ENCODE measurements at places on chromosomes 11 and 22. TPM values are rescaled to one million over a fixed set of nuclear protein-coding genes. Genes with fewer than 3 reads are reported as not detected.

DNA sequence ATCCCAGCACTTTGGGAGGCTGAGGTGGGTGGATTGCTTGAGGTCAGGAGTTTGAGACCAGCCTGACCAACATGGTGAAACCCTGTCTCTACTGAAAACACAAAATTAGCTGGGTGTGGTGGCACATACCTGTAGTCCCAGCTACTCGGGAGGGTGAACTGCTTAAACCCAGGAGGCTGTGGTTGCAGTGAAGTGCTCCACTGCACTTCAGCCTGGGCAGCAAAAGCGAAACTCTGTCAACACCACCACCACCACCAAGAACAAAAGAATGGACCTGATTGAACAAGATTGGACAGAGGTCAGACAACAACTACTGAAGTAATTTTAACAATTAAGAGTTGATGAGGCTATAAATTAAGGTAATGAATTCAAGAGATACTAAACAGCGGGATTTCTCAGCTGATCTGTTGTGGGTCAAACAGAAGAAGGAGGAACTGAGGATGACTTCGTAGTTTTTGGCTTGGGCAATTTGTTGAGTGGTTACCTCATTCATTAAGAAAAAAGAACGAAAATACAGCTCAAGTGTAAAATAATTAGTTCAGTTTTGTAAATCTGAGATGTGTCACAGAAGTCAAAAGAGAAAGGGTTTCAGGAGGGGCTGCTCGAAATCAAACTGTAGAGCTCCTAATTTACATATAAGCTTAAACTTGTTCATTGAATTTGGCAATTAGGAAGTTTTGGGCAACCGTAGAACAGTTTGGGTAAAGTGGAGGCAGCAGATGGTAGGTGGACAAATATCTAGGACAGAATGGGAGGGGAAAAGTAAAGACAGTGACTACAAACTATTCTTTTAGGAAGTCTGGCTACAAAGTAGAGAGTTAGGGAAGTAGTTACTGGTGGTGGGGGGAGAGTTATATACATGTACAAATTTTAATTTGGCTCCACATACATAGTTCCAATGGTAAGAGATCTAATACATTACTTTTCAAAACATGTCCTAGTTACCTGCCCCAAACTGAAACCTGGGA is 4.5 kb downstream of the IL18 start:
- DNase-seq = no peak

- DNase-seq = no peak
Observed at GRCh38 chr11:118318581-118319336, 14.2 kb downstream of the CD3E start.

- DNase-seq = no peak
Observed at GRCh38 chr22:38696606-38697424, 3.9 kb downstream of the JOSD1 start.

DNA sequence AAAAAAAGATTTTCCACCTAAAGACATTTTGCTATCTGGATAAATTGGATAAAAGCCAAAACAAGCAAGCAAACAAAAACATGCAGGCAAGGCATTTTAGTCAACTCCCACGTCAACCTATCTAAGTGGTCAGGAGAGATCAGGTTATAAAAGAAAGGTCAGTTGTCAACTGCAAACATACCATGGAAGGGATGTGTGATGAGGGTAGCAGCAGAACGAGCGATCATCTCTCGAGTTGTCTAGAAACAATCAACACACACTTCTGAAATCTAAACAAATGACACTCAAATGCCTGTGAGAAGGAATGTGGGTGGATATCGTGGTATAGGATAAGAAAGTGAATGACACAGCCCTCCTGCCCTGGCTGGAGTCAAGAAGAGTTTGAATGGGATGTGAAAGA is 10.9 kb downstream of the MTCH2 start:
- DNase-seq = no peak

The C11orf97 gene
- not detected for total RNA-seq
